ENCODE measurements at places on chromosomes 1 and 21. TPM values are rescaled to one million over a fixed set of nuclear protein-coding genes. Genes with fewer than 3 reads are reported as not detected.

Gene ZSCAN20
- 0.92 TPM for polyA plus RNA-seq

Gene FCRL5
- polyA plus RNA-seq, result 0.72 TPM

Gene GBP3
- 3.8 TPM for polyA plus RNA-seq

Gene INSRR
- polyA plus RNA-seq, result not detected

Gene MSH4
- polyA plus RNA-seq, result not detected

Gene ROR1
- polyA plus RNA-seq, result 0.24 TPM

Gene EDN2
- 0.13 TPM for polyA plus RNA-seq

Gene GPR25
- polyA plus RNA-seq, result 0.13 TPM

Gene ABL2
- 1.8 TPM for polyA plus RNA-seq

Gene TNFSF4
- polyA plus RNA-seq, result 0.18 TPM

Gene CRYZ
- polyA plus RNA-seq, result 139 TPM

Gene OR10J1
- not detected for polyA plus RNA-seq

Gene OPRD1
- polyA plus RNA-seq, result 0.01 TPM

Gene RHOC
- 102 TPM for polyA plus RNA-seq

Gene RGS13
- 0.05 TPM for polyA plus RNA-seq

Gene LRRC47
- polyA plus RNA-seq, result 8.7 TPM

Gene SYPL2
- polyA plus RNA-seq, result 4.7 TPM

Gene LSM10
- 40.2 TPM for polyA plus RNA-seq

Gene ZNF593OS
- polyA plus RNA-seq, result 0.32 TPM

All from liver (tissue), 10 donors.